ENCODE measurements at places on chromosomes 2 and 18.

DNA sequence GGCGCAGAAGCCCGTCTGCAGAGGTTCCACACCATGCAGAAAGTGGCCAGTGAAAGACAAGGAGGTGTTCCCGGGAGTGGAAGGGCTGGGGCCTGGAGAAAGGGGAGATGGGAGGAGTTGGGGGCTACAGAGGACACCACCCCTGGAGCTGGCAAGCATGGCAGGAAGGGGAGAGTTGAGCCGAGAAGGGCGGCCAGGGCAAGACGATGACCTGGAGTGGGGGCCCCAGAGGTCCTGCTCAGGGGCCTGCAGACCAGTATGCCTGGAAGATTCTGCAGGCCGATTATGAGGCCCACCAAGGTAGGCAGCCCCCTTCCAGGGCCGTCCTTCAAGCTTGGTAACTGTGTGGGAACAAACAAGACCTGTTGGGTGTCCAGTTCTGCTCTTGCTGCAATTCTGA, 33.1 kb downstream of the RBFA start:
- DNase-seq, result no peak

GRCh38 chr2:102001767-102002142, 10.0 kb downstream of the IL1R2 start:
- DNase-seq, result no peak

DNA sequence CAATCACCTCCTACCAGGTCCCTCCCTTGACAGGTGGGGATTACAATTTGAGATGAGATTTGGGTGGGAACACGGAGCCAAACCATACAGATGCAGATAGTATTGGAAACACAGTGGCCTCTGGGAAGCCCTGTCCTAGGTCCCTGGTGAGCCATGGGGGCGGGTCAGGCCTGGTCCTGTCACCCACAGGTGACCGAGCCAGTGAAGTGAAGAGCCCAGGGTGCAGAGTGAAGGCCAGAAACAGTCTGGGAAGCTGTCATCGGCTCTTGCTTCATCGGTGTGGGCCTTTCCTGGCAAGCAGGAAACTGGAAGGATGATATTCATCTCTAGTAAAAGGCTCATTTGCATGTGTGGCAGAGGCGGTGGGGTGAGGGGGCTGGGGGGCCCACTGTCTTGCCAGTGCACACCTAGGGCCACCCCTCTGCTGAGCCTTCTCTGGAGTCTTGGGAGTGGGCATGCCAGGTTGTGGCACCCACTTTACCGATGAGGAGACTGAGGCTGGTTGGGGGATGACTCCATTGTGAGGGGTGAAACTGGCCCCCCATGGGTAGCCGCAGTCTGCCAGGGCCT, 290.6 kb downstream of the NDUFA10 start:
- DNase-seq, result no peak

GRCh38 chr2:26740346-26740745, 23.7 kb upstream of the SLC35F6 start:
- DNase-seq, result no peak

- no peak for DNase-seq
Observed at GRCh38 chr2:184053326-184053725, 545.0 kb upstream of the ZNF804A start.

GRCh38 chr2:38596229-38596628, 6.5 kb downstream of the HNRNPLL start:
- DNase-seq, result no peak

DNA sequence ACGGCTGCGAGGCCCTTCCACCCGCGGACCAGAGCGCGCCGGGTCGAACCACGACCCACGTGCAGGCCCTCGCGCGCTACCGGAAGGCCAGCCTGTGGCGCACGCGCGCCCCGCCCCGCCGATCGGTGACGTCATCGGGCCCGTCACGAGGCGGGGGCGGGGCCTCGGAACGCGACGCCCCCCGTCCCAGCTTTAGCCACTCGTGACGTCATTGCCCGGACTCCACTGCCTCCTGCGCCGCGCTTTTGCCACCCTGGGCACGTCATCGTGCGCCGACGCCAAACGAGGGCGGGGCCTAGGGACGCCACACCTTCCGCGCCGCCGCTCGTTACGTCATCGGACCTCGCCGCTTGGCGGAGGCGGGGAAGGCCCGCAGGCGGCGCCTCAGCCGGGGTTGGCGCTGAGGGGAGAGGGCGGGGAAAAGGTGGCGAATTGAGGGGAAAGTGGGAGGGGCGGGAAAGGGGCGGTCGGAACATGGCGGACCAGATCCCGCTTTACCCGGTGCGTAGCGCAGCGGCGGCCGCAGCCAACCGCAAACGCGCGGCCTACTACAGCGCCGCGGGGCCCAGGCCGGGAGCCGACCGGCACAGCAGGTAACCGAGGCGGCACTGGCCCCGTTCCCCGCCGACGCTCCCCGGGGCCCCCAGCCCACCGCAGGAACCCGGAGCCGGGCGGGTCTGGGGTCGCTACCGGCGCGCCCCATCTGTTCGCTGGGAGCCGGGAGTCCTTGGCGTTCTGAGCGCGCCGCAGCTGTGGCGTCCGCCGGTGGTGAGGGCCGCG, at the start of gene ATP9B:
Gene ATP9B (plus strand): TSS at position 458 of the 780 bp plus-strand sequence. CDS start 17 bp downstream, at position 475.
- peak; percentile 97 for DNase-seq

DNA sequence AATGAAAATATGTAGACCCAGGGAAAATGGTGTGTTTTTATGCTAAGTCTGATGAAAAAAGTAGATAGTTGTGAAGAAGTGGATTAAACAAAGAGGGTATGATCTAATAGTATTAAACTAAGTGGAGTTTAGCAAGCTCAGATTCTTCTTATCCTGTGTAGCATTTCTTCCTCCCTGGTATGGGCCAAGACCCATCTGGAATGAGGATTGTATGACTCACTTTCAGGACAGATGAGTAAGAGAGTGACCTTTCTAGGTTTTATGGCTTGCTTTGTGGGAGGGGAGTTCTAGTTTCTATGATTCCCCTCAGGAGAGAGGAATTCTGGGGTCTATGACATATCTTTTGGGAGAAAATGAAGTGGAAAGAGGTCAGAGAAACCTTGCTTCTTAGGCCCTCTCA, 550.1 kb downstream of the SPAG16 start:
- no peak for DNase-seq

- DNase-seq, result no peak
Observed at GRCh38 chr2:25566694-25567093, 106.7 kb downstream of the DTNB start.
